Ovary (tissue), 10 donors: ENCODE measurements at places on chromosomes 2 and 18. TPM values are rescaled to one million over a fixed set of nuclear protein-coding genes. Genes with fewer than 3 reads are reported as not detected.

Gene LRRTM1
- 0.27 TPM for polyA plus RNA-seq

Gene ZSCAN30
- 7.0 TPM for polyA plus RNA-seq

Gene PLA2R1
- polyA plus RNA-seq = 16.6 TPM

Gene FOXI3
- polyA plus RNA-seq = not detected

Gene KIAA2012
- 0.05 TPM for polyA plus RNA-seq

Gene ACOXL
- polyA plus RNA-seq = not detected

Gene MYL12A
- polyA plus RNA-seq = 265 TPM

Gene HJURP
- 0.48 TPM for polyA plus RNA-seq

Gene SPC25
- 0.85 TPM for polyA plus RNA-seq

Gene SMAD7
- 18.9 TPM for polyA plus RNA-seq

Gene TNFAIP6
- polyA plus RNA-seq = 0.23 TPM

Gene CDH2
- 78.3 TPM for polyA plus RNA-seq

Gene GATA6
- polyA plus RNA-seq = 54.0 TPM

Gene UGT1A4
- polyA plus RNA-seq = not detected

Gene PXDN
- 39.2 TPM for polyA plus RNA-seq

Gene YWHAQ
- polyA plus RNA-seq = 204 TPM

Gene HOXD1
- 0.76 TPM for polyA plus RNA-seq

Gene SERPINB10
- not detected for polyA plus RNA-seq

Gene TLX2
- polyA plus RNA-seq = not detected

Gene MAP3K19
- 0.02 TPM for polyA plus RNA-seq

Gene SDC1
- 1.8 TPM for polyA plus RNA-seq
